ENCODE measurements at places on chromosomes 12 and 14.

GRCh38 chr12:119011231-119011630 is 29.9 kb downstream of the SRRM4 start:
- no peak for DNase-seq

GRCh38 chr12:116867523-116867922 is 13.7 kb downstream of the HRK start:
- no peak for DNase-seq

GRCh38 chr12:115771065-115771464 is 506.4 kb downstream of the MED13L start:
- DNase-seq = no peak

GRCh38 chr12:51217133-51217967 is 512 bp downstream of the POU6F1 start:
- peak; percentile 5 for DNase-seq

- DNase-seq = no peak
These were observed 41.9 kb upstream of the BEGAIN start for GRCh38 chr14:100629098-100629497.

GRCh38 chr12:87491089-87491488 is 538.1 kb downstream of the C12orf50 start:
- DNase-seq = no peak

DNA sequence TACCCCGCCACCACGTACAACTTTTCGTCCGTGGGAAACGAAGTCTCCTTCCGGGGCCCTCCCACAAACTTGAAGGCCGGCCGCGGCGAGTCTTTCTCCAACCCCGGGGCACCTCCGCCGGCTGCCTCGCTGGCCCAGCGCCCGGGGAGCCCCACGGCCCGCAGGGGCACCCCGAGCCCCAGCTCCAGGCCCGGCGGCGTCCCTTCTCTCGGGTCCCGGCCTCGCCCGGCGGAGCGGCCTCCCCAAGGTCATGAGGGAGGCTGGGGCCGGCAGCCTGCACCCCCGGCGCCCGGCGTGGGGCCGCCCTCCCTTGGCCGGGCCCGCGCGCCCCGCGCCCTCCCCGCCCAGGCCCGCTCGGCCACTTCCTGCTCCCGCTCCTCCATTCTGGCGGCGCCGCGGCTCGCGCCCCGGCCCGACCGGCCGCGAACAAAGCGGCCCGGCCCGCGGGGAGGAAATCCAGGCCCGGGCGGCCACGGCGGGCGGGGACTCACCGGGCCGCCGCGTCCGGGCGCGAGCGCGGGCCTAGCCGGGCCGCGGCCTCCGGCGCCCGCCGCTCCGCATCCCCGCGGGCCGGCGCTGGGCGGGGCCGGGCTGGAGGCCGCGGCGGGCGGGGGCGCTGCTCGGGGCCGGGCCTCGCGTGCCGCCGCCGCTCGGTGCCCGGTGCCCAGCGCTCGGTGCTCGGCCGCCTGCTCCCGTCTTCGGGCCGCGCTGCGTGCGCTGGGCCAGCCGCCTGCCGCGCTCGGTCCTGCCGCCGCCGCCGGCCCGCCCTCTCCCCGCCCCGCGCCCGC is at the start of gene AKT1:
AKT1 (minus strand) TSS at position 756 of the 788 bp plus-strand sequence. CDS start 3,105 bp downstream, outside the sequence.
- DNase-seq = no peak

Data from GM12864 (cell line).